ENCODE measurements at places on chromosomes 12 and 14.
A peak's percentile ranks its signal among the peaks of the same experiment; 100 is the strongest.

- no peak for DNase-seq
Measured at GRCh38 chr14:76784881-76785280, 23.6 kb downstream of the VASH1 start.

- no peak for DNase-seq
Measured at GRCh38 chr14:66944872-66945271, 244.4 kb upstream of the GARIN2 start.

GRCh38 chr12:2739832-2740641, 54.7 kb upstream of the FKBP4 start:
- no peak for DNase-seq

GRCh38 chr12:113006641-113007040, 28.3 kb downstream of the OAS2 start:
- no peak for DNase-seq

- DNase-seq: no peak
Measured at GRCh38 chr14:31529053-31529452, 32.2 kb upstream of the NUBPL start.

- no peak for DNase-seq
Measured at GRCh38 chr14:33606591-33606990, 344.3 kb downstream of the EGLN3 start.

DNA sequence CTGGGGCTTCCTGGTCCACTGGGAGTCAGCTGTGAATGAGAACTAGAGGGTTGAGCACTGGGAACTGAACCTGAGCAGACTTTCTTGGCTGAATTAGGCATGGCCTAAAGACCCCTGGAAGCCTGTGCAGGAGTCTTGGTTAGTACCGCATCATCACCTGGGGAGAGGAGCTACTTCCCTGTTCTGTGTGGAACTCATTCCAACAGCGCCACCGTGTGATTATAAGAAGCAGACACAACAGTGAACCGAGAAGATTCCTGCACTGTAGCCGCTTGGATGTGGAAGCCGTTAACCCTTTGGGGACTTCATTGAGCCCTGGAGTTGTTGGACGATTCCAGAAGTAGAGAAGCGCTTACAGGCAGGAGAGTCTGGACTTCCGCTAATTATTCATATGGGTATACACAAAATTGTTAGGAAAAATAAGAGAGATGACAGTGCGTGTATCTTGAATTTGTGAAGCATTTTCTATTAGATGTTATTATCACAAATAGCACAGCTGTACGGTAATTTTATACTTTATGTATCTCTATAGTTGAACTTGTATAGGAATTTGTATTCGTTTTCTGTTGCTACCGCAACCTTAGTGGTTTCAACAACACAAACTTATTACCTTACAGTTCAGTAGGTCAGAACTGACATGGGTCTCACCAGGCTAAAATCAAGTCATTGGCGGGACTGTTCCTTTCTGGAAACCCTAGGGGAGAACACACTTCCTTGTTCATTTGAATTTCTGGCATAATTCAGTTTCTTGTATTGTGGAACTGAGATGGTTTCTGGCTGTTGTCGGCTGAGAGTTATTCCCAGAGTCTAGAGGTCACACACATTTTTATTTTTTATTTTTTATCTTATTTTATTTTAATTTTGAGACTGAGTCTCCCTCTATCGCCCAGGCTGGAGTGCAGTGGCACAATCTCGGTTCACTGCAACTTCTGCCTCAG, 100.7 kb downstream of the C2CD5 start:
- peak; percentile 45 for DNase-seq

DNA sequence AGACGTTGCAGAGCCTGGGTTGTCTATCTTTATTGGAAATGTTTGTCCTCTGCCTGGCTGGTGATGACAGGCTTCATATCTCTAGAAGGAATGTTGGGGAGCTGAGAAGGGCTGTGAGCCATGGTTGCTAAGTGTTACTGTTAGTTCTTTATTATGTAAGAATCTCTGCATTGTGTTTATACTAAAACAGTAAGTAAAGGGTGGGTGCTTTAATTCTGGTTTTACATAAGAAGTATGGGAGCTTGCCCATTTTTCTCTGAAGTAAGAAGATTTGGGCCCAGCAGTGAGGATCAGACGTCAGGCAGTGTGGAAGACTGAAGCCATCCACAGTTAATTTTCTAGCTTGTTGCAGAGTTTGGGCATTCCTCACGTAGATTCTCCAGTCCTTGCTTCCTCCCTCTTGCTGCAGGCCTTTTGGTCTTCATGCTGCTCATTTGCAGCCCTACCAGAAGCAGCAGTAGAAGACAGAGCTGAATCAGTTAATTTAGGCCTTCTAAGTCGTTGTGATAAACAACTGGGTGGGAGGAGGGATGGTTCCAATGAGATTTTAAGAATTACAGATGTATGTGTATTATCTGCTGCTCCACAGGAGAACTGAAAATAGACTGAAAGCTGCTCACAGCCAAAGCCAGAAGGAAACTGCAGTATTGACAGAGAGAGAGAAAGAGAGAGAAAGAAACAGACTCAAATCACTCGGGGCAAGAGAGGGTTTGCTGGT, 21.4 kb downstream of the WNT5B start:
- DNase-seq: no peak

- no peak for DNase-seq
Measured at GRCh38 chr12:3134126-3134525, 56.9 kb downstream of the TSPAN9 start.

DNA sequence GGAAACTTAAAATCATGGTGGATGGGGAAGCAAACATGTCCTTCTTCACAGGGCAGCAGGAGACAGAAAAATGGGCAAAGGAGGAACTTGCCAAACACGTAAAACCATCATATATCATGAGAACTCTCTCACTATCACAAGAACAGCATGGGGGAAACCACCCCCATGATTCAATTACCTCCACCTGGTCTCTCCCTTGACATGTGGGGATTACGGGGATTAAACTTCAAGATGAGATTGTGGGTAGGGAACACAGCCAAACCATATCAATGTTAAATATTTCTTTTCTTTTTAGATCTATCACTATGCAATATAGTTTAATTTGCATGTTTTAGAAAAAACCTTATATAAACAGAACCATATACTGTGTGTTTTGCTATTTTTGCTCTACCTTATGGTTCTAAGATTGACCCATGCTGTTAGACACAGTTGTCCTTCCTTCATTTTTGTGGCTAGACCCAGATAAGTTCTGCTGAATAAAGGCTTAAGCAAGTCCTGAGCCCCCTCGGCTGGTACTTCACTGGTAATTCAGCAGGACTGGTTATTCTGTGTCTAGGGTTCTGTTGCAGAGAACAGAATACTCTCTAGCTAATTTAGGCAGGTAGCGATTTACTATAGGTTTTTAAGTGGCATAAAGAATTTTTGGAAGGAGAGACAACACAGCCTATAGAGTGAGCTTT, 253.7 kb upstream of the HMGA2 start:
- DNase-seq: no peak

- no peak for DNase-seq
Measured at GRCh38 chr12:10194160-10194670, 15.4 kb downstream of the TMEM52B start.

Data from Panc1 (cell line).